ENCODE measurements at places on chromosomes 12 and 14.

GRCh38 chr14:70094631-70095030 lies 94.1 kb downstream of the SLC8A3 start:
- DNase-seq = no peak

DNA sequence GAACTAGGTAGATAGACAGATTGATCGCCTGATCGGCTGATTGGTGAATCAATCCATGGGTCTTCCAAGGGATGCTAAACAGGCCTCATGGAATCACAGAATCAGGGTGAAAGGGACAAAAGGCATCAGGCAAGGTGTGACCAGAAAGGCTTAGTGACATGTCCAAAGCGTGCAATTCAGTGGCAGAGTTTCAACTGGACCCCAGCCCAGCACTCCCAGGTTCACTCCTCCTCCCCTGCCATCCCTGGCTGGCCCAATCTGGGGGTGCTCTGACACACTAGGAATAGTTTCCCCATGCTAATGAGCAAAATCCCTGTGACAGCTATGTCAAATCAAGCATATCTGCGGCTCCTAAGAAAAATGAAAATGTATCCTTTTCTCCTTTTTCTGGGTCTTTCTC lies 50.4 kb downstream of the NINJ2 start:
- no peak for DNase-seq

DNA sequence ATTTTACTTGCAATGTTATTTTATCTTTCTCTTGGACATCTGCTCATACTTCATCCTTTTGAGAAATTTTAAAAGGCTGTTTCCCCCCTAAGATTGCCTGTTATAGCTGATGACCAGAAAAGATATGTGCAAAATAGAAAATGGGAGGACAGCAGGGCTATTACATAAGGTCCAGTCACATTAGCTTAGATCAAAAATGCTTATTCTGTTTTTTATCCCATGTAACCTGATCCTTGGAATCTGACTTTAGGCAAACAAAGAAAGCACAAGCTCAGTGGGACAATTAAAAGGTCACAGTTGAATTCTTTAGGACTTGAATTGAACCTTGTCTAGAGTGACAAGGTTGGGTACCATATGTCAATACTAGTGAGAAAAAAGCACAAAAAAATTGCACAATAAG lies 65.1 kb upstream of the TRHDE start:
- no peak for DNase-seq

GRCh38 chr12:111925171-111925570 lies 83.1 kb downstream of the MAPKAPK5 start:
- DNase-seq = no peak

GRCh38 chr12:50326590-50327284 lies 43.4 kb upstream of the LIMA1 start:
- peak; percentile 78 for DNase-seq

DNA sequence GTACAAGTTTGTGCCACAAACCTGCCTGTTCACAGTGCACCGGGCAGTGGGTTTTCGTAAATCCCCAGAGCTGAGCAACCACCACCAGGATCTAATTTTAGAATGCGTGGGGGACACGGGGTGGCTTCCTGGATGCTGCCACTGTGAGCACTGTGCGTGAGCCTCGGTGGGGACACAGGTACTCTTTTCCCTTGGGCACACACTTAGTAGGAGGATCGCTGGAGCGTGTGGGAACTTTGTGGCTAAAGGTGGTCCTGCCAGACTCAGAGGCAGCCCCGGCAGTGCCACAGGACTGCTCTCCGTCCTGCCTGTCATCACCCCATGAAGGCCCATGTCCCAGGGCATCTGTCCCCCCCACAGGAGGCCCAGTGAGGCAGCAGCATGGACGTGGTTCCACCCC lies 21.1 kb downstream of the BTBD6 start:
- DNase-seq = no peak

- peak; percentile 42 for DNase-seq
These were observed 87.8 kb downstream of the ZFP36L1 start for GRCh38 chr14:68704736-68705720.

- DNase-seq = no peak
These were observed 85.4 kb upstream of the PLXNC1 start for GRCh38 chr12:94062796-94063635.

GRCh38 chr12:97513950-97514349 lies 51.3 kb downstream of the RMST start:
- DNase-seq = no peak

- no peak for DNase-seq
These were observed 180.6 kb upstream of the EEA1 start for GRCh38 chr12:93109551-93110203.

DNA sequence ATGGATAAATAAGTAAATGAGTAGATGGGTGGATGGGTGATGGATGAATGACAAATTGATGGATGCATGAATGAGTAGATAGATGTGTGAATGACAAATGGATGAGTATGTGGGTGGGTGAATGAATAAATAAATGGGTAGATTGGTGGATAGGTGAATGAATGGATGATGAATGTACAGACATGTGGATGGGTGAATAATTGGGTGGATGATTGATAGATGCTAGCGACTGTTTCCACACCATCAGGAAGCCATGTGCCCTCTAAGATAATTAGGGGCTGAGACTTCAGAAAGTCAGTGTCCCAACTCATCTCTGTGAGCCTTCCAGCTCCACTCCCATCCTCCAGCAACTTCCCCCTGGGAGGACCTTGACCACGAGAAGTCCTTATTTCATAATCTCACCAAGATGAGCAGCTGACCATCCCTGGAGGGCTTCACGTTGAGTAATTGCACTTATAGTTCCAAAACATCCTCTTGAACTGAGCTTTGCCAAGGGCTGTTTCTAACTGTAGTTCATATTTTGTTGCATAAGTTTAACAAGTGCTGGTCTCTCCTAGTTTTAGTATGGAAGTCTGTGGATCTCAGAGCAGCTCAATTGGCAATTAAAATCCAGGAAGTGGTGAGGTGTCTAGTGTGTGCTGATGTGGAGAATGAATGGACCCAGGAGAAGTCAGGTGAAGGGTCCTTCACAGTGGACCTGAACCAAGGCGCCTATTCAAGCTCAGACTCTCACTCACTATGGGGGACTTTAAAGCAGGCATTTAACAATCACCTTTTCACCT lies 295.7 kb downstream of the ADGRD1 start:
- no peak for DNase-seq

GRCh38 chr14:100786131-100786530 lies 39.8 kb upstream of the MEG3 start:
- peak; percentile 62 for DNase-seq

GRCh38 chr12:112160611-112161010 lies 35.3 kb downstream of the TRAFD1 start:
- DNase-seq = no peak

- no peak for DNase-seq
These were observed 898 bp upstream of the RAB15 start for GRCh38 chr14:64973026-64973442.

GRCh38 chr12:27766587-27766986 lies 13.4 kb upstream of the KLHL42 start:
- DNase-seq = no peak

DNA sequence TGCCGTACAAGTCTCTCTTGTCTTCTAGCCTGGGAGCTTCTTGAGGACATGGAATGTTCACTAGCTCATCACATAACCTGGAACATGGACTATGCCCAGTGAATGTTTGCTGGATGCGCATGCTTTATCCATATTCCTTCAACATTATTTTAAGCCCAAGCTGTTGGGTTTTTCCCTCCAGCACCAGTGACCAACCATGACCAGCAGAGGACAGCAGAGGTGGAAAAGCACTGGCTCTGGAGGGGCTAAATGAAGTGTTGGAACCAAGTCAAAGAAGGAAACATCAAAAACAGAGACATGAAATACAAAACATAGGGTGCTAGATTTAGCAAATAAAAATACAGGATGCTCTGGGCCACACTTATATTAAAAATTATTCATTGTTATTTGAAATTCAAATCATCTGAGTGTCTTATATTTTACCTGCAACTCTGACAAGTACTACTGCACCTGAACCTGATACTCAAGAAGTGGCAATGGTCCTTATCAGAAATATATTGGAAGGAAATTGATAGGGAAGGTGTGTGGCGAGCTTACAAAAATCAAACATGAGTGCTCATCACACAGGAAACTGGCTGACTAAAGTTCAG lies 23.1 kb upstream of the HELB start:
- DNase-seq = peak; percentile 54

DNA sequence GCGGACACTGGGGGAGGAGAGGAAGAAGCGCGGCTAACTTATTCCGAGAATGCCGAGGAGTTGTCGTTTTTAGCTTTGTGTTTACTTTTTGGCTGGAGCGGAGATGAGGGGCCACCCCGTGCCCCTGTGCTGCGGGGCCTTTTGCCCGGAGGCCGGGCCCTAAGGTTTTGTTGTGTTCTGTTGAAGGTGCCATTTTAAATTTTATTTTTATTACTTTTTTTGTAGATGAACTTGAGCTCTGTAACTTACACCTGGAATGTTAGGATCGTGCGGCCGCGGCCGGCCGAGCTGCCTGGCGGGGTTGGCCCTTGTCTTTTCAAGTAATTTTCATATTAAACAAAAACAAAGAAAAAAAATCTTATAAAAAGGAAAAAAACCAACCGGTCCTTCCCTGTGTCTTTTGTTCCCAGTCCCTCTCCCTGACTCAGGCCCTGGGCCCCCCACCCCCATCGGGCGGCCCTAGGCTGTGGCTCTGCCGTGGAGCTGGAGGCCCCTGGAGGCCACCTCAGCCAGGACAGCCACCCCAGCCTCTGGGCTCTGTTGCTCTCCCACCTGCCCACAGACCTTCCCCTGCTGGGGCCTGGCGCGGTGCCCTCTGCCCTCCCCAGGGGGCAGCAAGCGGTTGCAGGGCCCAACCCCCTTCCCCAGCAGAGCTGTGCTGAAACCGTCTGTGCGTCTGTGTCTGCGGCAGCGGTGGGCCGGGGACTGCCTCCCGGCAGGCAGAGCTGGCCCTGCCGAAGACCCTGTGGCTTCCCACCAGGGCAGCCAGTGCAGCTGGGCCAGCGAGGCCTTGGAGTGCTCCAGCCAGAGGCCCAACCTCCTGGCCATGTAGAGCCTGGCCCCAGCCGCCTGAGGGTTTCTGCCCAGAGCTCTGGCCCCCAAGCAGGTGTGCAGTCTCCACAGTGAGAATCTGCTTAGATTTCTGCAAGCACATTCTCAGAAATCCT lies 4.0 kb upstream of the CRIP2 start:
- no peak for DNase-seq

DNA sequence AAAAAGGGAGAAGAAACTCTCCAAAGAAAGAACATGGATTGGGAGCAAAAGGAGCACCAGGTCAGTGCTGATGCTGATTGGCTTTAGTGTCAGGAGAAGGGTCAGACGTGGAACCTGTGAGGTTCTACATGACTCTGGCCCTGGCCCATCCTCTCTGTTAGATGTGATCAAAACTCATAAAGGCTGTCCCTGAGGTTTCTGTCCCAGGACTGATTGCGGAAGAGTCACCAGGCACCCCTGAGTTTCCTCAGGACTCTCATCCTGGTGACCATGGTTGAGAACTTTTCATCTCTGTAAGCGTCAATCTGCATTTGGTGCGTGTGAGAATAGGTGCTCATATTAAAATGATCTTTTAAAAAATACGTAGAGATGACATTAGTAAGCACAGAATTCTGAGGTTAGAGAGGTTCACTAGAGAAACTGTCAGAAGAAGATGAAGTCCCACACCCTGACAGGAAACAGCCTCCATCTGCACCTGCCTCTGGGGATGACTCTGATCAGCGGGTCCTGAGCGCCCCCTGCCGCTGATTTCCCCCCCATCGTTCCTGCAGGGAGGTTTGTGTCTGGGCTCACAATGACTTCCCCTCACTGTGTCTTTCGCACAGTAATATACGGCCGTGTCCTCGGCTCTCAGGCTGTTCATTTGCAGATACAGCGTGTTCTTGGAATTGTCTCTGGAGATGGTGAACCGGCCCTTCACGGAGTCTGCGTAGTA lies 741.8 kb downstream of the TMEM121 start:
- no peak for DNase-seq

DNA sequence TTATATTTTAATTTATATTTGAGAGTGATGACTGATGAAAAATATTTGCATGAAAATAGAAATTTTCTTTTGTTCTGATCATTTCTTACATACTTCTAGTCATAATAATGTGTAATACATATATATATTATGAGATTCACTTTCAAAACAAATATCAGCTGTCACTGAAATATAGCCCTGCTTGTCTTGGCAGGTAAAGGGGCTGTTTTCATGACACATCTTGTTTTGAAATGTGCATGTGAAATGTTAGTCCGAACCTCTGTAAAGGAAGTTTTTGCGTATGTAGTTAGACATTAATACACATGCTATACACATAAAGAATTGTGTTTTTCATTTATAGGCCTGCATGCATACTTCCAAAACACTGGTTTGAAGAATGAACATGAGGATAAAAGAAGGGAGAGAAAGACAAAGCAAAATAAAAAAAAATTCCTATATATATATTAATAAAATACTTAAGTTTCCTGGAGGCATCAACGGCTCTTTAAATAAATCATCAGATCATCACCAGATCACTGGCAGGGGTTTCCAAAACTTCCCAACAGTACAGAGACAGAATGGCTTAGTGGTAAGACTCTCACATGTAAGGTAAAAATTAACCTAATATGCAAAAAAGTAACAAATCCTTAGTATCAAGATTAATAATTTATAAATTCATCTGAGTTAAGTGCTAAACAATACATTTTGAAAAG lies 60.1 kb downstream of the SEL1L start:
- no peak for DNase-seq

DNA sequence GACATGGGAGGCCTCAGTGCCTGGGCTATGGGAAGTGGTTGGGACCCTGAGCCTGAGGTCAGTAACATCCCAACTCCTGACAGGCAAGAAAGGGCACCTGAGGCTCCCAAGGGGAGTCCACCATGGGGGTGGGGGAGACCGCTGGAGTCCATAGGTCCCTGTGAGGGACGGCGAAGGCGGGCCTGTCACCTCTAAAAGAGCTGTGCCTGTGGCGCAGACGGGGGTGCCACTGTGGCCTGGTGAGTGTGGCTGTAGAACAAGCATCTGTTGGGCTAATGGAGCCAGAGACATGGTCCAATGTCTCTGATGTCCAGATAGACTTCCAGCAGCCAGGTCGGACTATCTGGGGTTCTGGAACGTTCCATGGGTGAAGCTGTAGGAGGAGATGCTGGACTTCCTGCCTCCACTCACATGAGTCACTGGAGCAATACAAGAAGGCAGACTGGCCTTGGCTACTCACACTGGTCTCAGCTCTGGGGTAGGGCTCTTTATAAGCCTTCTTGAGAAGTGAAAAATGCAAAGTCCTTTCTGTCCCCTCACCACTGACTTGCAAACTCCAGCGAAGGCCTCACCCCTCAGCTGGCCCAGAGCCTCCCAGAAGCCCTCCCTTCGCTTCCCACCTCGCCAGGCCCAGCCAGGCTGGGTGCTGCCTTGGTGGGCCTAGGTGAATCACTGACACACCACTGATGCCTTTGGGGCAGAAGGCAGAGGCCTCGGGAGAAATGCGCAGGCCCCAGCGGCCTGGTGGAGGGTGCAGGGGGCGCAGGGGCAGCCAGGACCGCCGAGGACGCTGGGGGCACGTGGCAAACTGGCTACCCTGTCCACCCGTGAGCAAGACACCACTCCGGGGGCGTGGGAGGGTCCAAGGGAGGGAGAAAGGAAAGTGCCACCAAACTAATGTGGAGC lies 1.1 kb upstream of the TRAF3 start:
- DNase-seq = peak; percentile 81

GRCh38 chr12:68462803-68463202 lies 130.6 kb upstream of the MDM1 start:
- DNase-seq = no peak

- DNase-seq = no peak
These were observed 123.2 kb downstream of the WIF1 start for GRCh38 chr12:64997858-64998257.

GRCh38 chr14:42002141-42002540 lies 395.5 kb downstream of the LRFN5 start:
- DNase-seq = peak; percentile 42
